ENCODE measurements at places on chromosomes 3 and 15.

GRCh38 chr3:139265131-139266016 lies 78.4 kb upstream of the MRPS22 start:
- DNase-seq = no peak

DNA sequence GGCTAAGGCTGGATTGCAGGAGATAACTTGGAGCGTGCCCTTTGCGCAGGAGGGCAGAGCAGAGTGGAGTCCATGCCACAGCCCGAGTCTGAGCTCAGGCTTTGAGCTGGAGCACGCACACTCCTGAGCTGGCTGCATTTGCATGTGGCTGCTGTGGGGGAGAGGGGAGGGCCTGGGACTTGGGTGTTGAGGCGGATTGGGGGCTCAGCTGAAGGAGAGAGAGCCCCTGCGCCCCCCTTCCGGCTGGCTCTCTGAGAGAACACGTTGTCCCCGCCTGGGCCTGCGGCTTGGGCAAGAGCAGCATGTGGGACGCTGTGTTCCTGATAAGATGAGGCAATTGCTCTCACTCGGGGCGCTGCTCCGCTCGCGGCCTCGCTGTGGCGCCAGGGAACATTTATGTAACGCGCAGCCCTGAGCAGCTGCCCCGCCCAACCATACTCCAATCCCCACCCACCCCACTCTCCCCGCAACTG lies 39.1 kb downstream of the KLF13 start:
- peak; percentile 61 for DNase-seq

GRCh38 chr3:88000853-88001252 lies 58.0 kb downstream of the CGGBP1 start:
- no peak for DNase-seq

- no peak for DNase-seq
Observed at GRCh38 chr3:149808209-149808829, 4.7 kb upstream of the RNF13 start.

DNA sequence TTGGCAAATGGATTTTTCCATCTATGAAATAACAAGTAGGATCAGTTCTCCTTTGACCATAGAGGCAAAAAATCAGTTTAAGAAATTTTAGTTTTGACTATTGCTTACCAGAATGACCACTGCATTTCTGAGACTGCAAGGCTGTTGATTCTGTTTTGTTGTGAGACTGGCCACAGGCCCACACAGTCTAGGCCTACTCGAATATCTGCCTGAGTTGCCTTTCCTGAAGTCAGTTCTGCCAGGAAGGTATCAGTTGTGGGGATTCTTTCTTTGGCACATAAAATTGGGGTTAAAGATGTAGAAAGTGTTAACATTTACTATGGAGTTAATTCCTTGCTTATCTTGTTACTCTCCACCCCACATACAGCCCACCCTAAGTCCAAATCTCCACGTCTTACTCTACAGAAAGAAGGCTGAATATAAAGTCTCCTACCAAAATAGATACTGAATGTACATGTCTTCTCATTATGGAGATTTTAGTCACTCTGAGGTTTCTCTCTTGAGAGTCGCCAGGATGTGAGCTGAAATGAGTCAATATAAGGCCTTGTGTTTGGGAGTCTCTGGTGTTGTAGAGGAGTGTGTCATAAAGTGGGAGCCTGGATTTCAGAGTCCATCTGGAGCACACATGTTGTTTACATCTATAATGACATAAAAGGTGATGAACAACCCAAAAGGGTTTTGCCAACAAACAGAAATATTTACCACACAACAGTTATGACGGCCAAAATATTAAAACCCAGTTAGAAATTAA lies 45.0 kb upstream of the WWTR1 start:
- DNase-seq = peak; percentile 67

GRCh38 chr3:115187149-115187757 lies 40.2 kb upstream of the ZBTB20 start:
- no peak for DNase-seq

DNA sequence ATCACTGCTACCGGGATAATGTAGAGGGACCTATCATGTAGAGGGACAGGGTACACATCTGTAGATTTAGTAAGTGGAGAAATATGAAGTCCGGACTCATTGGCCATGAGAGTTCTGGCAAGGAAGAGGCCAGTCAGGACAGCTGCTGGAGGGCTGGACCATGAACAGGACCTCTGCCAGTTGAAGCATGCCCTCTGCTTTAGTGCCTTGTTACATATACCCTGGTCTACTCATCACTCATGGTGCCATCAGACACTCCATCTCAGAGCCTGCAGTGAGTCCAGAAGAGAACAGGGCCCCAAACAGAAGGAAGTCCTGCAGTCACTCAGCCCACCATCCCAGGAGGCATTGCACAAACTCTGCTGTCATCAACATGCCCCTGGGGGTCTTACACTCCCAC lies 54.7 kb upstream of the CA12 start:
- DNase-seq = no peak

- no peak for DNase-seq
Observed at GRCh38 chr3:128805772-128806171, 73.6 kb upstream of the ACAD9 start.

GRCh38 chr3:142022381-142022780 lies 127.0 kb downstream of the TFDP2 start:
- no peak for DNase-seq

DNA sequence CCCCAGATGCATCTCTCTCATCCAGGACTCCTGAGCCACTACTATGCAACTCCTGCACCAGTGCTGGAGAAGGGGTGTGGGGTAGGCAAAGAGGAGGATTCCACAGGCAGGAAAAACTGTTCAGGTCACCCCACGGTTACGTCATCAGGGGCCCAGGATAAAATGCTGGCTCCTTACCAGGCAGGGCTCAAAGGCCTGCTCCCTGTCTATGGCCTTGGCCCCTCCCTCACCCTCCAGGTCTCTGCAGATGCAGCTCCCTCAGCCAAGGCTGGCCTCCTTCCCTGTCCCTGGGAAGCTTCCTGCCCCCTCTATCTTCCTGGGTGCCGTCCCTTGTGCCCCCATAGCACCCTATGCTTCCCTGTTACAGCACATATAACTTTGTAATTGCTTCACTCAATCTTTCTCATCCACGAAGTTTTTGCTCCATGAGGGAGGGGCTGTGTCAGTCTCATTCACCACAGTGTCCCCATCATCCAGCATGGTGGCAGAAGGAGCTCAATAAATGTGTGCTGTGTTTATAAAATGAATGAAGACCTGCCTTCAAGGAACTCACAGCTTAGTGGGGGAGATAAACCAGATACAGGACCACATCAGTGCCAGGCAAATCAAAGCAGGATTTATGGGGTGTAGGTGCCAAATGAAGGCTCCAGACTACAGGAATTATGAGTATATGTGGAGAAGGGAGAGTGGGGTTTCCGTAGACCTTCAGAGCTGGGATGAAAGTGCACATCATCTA lies 18.6 kb downstream of the KBTBD13 start:
- DNase-seq = no peak

- DNase-seq = no peak
Observed at GRCh38 chr3:4720316-4721075, 227.3 kb downstream of the ITPR1 start.

- no peak for DNase-seq
Observed at GRCh38 chr3:184066211-184066610, 13.4 kb downstream of the HTR3C start.

DNA sequence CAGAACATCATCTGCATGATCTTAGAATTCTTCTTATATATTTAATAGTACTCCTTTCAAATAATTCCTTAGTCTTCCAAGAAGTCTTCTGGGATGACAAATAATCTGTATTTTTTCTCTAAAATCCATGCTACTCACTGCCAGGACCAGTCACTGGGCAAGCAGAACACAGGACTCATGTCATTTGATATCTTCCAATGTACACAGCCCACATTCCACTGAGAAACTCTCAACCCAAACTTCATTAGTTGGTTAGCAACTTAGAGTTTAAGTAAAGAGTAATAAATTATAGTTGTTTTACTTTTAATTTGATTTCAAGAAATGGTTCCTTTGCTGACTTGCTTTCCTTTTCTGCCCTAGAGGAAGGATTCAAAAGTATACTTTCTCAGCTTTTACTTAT lies 317.0 kb downstream of the VGLL3 start:
- DNase-seq = no peak

- no peak for DNase-seq
Observed at GRCh38 chr3:194711913-194712312, 26.2 kb downstream of the FAM43A start.

GRCh38 chr15:27804569-27805260 lies 294.4 kb downstream of the OCA2 start:
- no peak for DNase-seq

DNA sequence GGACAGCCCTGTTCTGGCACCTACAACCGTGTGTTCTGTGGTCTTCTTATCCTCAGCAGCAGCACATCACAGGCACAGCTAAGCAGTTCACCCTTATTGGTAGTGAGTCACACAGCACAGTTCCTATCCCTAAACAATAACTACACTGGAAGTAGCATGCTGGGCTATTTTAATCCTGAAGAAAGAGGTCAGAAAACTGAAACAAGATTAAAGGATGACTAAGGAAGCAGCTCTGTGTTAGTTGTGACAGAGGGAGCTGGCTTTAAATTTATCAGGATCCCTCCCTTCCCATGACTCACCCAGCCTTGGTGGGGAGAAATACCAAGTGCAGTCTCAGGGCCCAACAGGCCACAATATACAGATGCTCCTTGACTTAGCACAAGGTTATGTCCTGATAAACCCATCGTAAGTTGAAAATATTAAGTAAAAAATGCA lies 144.3 kb downstream of the ERC2 start:
- DNase-seq = no peak

DNA sequence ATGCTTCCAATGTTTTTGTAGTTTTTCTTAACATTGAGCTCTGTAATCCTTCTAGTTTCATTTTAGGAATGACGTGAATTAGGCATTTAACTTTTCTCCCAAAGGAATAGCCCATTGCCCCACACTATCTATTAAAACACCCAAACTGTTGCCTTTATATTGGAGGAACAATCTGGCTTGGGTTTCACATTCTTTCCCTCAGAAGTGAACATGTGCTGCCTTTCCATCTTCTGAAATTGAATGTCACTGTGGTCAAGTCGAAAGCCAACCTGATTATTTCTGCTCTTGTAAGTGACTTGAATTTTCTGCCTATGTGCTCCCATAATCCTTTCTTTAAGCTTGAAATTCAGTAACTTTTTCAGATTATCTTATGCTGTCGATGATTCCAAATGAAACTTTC lies 214.5 kb downstream of the SLC9A9 start:
- no peak for DNase-seq

GRCh38 chr3:178184833-178185232 lies 351.4 kb upstream of the KCNMB2 start:
- no peak for DNase-seq

GRCh38 chr15:61549727-61550126 lies 320.6 kb upstream of the RORA start:
- DNase-seq = no peak

DNA sequence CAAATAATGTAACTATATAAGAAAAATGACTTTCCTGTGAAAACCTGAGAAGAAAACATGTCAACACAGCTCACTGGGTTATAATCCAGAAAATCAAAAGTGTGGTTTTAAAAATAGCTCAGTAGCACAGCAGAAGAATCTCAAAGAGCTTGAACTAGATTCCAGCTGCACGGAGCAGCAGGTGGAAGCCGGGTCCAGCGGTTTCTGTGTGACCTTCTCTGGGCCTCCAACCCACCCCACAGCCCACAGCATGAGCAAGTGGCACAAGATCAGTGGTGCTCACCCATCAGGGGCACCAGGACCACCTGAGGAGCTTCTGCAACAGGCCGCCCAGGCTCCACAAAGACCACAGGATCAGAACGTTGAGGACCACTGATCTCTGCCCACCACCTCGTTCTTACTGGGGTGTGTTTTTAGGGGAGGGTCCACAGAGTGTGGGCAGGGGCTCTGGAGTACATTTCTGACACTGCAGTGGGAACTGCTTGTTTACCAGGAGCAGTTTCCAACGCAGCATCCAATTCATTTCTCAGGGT lies 23.2 kb downstream of the SLC41A3 start:
- DNase-seq = no peak

DNA sequence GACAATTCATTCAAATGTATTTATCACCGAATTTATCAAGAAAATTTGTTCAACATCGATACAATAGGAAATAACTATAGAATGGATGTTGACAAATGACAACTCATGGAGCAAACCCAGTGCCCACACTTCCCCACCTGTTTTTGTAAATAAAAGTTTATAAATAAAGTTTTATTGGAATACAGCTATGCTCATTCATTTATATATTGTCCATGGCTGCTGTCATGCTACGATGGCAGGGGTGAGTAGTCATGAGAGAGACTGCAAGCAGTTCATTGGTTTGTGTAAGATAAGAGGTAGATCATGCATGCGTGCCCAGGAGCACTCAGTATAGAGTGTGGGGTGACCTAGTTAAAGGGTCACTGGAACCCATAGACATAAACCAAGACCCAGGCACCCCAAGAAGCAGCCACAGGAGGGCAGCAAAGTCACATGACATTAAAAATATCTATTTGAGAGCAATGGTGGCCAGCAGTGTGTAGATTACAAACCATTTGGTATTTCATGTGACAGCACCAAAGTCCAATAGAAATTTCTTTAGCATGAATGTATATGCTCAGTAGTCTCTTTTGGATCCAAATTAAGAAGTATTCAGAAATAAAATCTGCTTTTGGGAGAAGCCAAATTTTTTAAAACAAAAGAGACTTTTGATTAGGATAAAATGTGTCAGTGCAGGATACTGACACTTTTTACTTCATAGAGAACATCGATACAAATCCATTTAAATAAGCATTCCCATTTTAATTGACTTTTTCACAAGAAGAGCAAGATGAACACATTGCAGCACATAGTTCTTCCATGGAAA lies 794.8 kb downstream of the MCTP2 start:
- no peak for DNase-seq

GRCh38 chr3:171248426-171249111 lies 211.6 kb downstream of the TNIK start:
- DNase-seq = no peak

- no peak for DNase-seq
Observed at GRCh38 chr3:76624164-76624563, 415.7 kb upstream of the ROBO2 start.

GRCh38 chr15:64568765-64569164 lies 108.4 kb downstream of the ZNF609 start:
- DNase-seq = no peak

- no peak for DNase-seq
Observed at GRCh38 chr3:3998140-3998922, 199.1 kb downstream of the LRRN1 start.

- DNase-seq = no peak
Observed at GRCh38 chr15:44435893-44436667, 8.7 kb downstream of the CTDSPL2 start.

DNA sequence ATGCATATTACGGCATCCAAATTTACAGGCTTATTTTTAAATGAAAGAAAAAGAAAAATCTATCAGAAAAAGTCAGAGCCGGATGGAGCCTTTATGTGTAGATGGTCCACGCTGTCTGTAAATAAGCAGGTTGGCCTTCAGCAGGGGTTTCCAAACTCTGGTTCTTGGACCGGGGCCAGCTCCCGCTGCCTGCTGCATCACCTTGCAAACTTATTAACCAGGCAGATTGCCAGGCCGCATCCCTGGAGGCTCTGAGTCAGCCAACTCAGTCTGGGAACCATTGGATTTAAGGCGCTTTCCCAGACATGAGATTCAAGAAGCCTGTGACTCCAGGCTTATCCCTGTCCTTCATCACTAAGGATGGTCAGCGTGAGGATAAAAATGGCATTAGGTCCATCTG lies 212.4 kb downstream of the OPA1 start:
- no peak for DNase-seq

- no peak for DNase-seq
Observed at GRCh38 chr15:98759277-98759676, 110.9 kb downstream of the IGF1R start.

GRCh38 chr3:67688231-67688630 lies 33.8 kb upstream of the SUCLG2 start:
- DNase-seq = no peak

- no peak for DNase-seq
Observed at GRCh38 chr3:184716622-184717398, 4.9 kb upstream of the MAGEF1 start.

- DNase-seq = no peak
Observed at GRCh38 chr3:154122912-154123559, 1.8 kb downstream of the ARHGEF26 start.
